ENCODE measurements at places on chromosomes 3 and 15.

DNA sequence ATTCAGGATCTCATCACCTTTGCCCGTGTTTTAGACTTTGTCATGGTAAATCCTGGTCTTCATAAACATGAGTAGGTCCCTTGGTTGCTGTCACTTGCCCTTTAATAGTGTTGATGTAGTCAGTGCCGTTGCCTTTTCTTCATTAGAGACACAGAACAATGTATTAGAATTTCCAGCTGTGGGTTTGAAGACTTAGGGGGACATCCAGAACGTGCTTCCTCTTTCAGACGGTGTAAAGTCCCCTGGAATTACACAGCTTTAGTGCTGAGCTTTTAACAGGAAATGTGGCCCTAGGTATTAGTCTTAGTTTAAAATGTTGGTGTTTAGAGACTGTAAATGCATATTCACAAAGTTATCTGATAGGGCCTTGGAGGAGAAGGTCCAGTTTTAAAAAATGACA lies 8.8 kb upstream of the LRCH3 start:
- no peak for DNase-seq

DNA sequence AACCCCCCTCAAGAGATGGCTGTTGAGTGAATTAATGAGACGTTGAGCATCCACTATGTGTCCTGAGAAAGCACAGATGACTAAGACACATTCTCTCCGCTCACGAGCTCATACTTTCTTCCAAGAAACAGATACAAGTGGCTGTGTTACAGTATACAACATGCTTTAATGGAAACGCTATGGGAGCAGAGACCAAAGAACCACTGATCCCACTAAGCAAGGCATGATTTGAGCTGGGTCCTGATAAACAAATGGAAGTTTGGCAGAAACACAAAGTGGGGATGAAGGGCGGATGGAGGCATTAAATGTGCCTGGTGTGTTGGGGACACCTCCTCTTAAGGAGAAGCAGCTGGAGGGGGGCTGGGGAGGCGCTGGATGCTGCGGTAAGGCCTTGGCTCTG lies 129.4 kb downstream of the UACA start:
- no peak for DNase-seq

- DNase-seq = no peak
These were observed 773 bp downstream of the LINGO1 start for GRCh38 chr15:77631745-77632533.

GRCh38 chr3:25744470-25744869 lies 38.8 kb downstream of the NGLY1 start:
- no peak for DNase-seq

DNA sequence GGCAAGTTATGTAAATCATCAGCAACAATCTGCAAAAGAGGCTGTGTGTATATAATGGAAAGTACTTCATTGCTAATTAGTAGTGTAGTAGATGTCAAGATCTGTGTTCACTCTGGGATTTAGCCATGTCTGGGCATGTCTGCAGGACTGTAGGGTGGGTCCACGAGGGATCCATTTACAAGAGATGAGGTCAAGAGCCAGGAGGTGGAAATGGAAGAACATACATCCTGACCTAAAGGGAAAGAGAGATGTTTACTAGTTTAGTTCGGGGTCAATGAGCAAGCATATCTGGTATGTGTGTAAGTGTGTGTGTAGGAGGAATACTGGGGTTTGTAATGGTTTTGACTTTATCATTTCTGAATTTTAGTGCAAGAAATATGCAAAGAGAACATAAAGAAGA lies 171.5 kb upstream of the NANOGP8 start:
- no peak for DNase-seq

- no peak for DNase-seq
These were observed 319.2 kb downstream of the FGF12 start for GRCh38 chr3:192408007-192408646.

All from activated CD8-positive, alpha-beta memory T cell treated with anti-CD3 and anti-CD28 coated beads for 1 hour (primary cell).